Tongue (tissue), 3 donors: ENCODE measurements at places on chromosomes 1 and 21.

DNA sequence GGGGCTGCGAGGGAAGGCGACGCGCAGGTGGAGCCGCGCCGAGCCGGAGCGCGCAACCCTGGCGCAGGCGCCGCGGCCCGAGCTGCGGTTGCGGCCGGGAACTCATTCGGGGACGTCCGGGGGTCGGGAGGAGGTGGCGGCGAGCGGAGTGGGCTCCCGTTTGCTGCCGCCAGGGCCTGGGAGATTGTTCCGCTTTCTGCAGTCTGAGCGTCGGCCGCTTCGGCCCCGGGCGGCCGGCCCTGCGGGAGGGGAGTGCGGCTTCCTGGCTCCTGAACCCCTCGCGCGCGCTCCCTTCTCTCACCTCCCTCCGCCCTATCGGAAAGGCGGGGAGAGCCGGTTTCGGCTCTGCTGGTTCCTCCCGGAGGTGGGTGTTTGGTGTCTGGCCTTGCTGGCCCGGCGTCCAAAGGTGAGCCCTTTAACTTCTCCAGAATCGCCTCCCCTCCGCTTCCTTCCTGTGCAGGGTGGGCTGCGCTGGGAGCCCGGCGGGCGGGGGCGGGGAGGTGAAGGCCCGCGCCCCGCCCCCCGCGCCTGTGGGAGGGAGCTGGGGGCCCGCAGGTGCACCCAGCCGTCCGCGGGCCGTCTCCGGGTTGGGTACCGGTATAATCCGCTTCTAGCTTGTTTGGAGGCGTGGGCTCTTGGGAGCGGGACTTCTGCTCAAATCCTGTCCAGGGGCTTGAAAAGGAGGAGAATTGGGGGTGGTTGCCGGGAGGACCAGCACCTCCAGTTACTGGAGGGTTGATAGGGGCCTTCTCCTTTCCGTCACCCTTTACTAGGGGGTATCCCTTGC, 683 bp downstream of the LRRC8D start:
- DNase-seq: peak; percentile 46

DNA sequence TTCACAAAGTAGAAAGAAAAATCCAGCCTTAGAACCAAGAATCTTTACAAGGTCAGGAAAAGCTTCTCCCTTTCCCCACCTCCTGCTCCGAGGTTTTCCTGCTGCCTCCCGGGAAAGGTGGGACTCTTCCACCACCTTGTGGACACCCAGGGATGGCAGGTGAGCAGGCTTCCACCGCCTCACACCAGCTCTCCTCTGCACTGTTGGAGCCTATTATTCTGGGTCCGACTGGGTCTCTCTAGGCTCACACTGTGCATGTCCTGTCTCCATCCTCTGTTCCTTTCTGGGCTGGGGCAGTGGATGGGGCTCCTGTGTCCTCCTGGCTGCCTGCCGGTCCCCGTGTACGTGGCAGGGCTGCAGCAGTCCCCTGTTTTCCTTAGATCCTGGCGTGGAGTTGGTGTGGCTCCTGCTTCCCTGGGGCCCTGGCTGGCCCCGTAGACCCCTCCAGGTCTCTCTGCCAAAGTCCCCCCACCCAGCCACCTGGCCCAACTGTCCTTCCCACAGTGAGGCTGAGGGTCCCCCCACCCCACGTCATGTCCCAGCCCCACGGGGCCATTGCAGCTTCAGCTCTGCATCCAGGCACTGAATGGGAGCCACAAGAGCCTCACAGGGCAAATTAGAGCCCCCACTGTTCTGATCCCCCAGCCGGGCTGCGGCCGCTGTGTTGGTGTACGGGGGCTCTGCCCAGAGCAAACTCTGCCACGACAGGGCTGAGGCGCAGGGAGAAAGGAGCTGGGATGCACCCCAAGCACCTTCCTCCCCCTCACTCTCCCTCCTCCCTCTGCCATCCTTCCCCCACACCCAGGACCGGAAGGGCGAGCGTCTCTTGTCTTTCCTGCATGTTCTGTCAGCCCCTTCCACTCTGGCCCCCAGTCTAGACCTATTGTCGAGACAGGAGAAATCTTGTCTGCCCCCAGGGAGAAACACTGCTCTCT, 3.3 kb upstream of the SLC45A1 start:
- peak; percentile 89 for DNase-seq

- no peak for DNase-seq
Measured at GRCh38 chr21:37536616-37537278, 170.2 kb downstream of the DYRK1A start.

GRCh38 chr1:168535536-168535935, 8.3 kb downstream of the XCL2 start:
- DNase-seq: no peak

DNA sequence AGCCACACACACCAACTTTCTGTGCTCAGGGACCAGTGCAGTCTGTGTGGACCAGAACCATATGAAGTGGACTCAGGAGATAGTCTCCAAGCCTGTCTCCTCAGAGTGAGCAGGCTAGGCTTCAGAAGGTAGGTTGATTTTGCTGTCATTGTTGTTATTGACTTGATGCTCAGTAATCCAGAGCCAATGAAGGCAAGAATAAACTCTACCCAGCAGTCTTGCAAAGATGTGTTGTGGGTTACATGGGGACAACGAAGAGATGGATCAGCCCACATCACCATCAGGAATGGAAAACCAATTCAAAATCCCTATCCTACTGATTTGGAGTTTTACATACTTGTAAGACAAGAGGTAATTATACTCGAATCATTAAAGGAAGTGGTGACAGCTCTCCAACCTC, 37.4 kb downstream of the PHC2 start:
- no peak for DNase-seq

GRCh38 chr1:10727751-10728232, 68.7 kb downstream of the CASZ1 start:
- peak; percentile 61 for DNase-seq

GRCh38 chr1:91428182-91428798, 23.7 kb upstream of the HFM1 start:
- DNase-seq: no peak

DNA sequence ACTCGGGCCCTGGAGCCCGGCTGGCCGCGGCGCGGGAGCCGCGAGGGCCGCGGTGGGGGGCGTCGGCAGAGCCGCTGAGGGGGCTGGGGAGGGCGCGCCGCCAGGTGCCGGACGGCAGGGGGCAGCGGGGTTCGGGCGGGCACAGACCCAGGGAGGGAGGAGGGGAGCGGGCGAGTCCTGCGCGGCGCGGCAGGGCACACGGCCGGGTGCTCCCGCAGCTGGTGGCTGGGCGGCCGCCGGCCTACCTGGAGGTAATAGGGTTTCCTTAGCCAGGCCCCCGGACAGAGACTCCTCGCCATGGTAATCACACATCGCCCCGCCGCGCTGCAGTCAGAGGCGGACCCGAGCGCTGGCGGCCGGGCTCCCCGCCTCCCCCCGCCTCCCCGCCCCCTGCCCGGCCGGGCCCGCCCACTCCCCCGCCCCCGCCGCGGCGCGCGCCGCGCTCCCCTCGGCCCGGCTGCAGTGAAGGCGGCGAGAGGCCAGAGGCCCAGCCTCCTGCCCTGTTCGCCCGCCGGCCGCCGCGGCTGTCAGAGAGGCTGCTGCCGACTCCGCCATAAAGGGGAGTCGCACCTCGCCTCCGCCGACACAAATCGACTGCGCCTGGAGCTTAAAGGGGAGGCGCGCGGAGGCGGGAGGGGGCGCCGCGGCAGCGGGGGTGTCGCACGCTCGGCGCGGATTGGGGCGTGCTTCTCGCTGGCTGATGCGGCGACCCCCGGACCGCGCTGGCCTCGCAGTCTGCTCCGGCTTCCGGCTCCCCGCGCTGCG, at the start of gene DIPK1A:
DIPK1A (minus strand) TSS at position 332 of the 765 bp plus-strand sequence; CDS start at position 299, 33 bp downstream.
- peak; percentile 91 for DNase-seq

DNA sequence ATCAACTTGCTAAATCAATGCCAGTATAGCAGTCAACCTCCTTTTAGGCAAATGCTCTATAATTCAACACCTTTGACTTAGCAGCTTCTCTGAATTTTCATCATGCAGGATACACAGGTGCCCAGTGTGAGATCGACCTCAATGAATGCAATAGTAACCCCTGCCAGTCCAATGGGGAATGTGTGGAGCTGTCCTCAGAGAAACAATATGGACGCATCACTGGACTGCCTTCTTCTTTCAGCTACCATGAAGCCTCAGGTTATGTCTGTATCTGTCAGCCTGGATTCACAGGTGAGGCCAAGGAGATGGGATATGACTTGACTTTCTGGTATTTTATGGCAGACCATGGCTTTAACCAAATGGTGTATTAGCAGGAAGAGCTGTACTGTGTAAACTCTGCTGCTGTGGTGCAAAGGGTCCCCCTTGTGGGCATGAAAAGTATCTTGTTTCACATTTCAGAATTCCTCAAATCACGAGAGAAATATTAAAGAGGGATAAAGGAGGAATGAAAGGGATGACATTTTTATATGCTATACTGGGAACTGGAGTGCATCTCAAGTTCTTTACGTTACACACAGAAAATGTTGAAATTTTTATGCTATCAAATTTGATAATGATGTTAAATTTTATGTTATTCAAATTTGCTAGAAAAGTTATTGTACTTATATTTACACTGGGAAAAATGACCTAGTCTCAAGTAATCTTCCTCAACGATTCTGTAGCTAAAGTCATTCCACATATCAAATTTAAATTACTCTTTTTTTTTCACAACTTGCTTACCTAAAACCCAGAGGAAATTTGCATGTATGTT, 88.9 kb downstream of the CRB1 start:
- peak; percentile 41 for DNase-seq

DNA sequence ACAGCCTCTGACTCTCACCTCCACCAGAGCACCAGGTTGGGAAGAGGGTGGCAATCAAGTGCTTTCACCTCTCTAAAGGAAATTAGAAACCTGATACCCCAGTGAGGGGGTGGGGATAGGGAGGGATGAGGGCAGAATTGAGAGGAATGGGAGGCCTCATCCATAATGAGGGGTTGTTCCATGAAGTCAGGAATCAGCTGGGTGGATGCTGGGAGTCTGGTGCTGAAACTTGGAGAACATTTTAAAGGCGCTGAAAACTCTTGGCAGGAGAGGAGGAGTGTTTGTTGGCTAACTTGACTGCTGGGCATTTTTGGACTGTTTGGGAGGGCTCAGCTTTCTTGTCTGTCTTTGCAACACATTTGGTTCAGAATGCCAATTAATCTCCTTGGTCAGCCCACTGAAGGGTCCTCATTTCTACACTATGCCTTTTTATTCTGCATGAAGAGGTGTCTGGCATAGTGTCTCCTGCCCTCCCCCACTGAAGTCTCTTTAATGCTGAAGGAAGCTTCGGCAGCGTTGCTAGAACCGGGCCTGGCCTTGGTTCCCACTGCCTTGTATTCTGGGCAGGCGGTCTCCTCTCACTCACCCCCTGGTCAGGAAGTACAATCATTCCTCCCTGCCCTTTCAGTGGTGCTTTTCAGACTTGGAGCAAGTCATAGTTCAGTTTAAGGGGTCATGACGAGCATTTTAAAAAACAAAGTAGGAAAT, 2.2 kb downstream of the PHGDH start:
- DNase-seq: peak; percentile 73

GRCh38 chr1:202564958-202565495, 145.2 kb downstream of the SYT2 start:
- no peak for DNase-seq

GRCh38 chr1:27824411-27824810, 6.2 kb upstream of the PPP1R8 start:
- no peak for DNase-seq

DNA sequence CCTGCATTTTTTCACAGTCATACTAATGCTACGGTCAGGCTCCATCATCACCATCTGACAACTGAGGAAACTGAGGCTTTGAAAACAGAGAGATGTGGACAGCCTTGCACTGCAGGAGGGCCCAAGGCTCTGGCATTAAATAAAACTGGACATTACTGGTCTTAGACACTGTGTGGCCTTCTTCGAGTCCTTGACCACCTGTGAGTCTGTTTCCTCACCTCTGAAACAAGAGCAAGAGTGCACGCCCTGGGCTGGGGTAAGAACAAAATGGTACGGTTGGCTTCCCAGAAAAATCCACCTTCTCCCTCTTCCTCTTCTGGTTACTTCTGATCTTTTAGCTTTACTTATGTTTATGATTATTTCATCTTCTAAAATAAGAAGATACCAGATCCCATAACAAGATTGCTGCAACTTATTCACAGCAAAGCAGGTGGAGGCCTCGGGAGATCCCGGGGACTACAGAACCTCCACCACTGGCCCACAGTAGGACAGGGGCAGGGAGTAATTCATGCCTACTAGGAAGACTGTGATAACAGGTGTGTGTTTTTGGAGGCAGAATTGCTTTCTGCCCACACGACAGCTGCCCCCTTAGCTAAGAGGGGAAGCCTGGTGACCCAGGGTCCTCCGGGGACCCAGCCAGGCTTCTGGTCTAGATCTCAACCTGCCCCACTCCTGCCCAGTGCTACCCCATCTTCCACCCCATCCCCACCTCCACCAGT, 156.4 kb upstream of the EDN2 start:
- no peak for DNase-seq

DNA sequence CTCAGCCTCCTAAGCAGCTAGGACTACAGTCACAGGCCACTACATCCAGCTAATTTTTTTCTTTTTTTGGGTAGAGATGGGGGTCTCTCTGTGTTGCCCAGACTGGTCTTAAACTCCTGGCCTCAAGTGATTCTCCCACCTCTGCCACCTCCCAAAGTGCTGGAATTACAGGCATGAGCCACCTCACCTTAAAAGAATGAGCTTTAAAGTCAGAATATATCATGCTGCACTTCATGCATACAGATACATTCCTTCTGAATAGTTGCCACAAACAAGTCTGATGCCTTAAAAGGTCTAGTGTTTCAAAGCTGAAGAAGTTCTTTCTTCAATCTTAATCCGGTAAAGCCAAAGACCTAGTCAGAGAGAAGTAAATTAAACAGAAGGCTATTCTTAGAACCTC, 23.8 kb upstream of the CPLANE2 start:
- DNase-seq: no peak

- no peak for DNase-seq
Measured at GRCh38 chr1:234014208-234014607, 109.7 kb downstream of the SLC35F3 start.

GRCh38 chr21:41158026-41158425, 9.9 kb upstream of the BACE2 start:
- no peak for DNase-seq

DNA sequence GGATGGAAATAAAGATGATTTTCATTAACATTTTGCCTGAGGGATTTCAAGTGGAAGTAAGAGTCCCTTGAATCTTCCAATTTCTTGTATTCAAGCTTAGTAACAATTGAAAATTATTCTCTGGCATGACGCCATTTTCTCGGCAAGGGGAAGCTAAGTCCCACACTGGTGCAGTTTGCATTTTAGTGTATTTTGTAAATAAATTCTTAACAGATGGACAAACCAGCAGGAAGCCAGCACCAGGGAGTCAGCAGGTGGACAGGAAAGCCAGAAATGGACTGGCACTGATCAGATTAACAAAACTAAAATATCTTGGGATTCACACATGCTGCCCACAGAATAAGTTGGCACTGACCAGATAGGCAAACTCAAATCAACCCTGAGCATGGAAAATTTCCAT, 311.3 kb downstream of the LRRIQ3 start:
- DNase-seq: peak; percentile 37

DNA sequence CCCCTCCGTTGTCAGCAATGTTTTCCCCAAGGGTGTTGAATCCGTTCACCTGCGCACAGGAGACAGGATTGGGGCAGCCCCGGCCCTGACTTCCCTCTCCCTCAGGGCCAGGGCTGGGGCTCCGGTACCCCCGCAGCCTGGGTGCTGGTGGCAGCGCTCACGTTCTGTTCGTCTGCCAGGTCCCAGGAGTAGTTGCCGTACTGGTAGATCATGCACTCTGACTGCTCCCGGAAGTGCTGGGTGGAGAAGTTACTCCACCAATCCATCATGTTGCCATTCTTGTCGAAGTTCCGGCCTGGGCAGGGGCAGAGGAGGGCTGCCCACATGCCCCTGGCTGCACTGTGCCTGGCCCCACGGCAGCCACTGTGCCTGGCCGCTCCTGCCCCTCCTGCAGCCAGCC, 6.1 kb downstream of the PRXL2B start:
- DNase-seq: no peak
